Pericardium fibroblast (primary cell): ENCODE measurements at places on chromosomes 16 and 17. TPM values are rescaled to one million over a fixed set of nuclear protein-coding genes. Genes with fewer than 3 reads are reported as not detected.

RRAD gene
- total RNA-seq, result 0.58 and 1.1 TPM in 2 replicates

TSPAN10 gene
- 1.2 and 1.4 TPM in 2 replicates for total RNA-seq

DYNC1LI2 gene
- 41.2 and 53.7 TPM in 2 replicates for total RNA-seq

CHST5 gene
- not detected in 2 replicates for total RNA-seq

TBKBP1 gene
- 13.6 and 16.9 TPM in 2 replicates for total RNA-seq

CLEC10A gene
- total RNA-seq, result not detected in 2 replicates

IKZF3 gene
- total RNA-seq, result not detected in 2 replicates

EPX gene
- total RNA-seq, result not detected in 2 replicates

TP53TG3F gene
- total RNA-seq, result not detected in 2 replicates

CLEC18A gene
- total RNA-seq, result 0.12 TPM in 1 of 2 replicates, not detected in the other

TTLL6 gene
- total RNA-seq, result not detected in 2 replicates

MEAK7 gene
- total RNA-seq, result 12.1 and 19.3 TPM in 2 replicates

AATK gene
- 0.35 TPM in 1 of 2 replicates, not detected in the other for total RNA-seq

CIITA gene
- total RNA-seq, result 0.09 and 0.35 TPM in 2 replicates

HBQ1 gene
- total RNA-seq, result not detected in 2 replicates

MARCHF10 gene
- total RNA-seq, result under 0.01 TPM in 1 of 2 replicates, not detected in the other

CCL4 gene
- not detected in 2 replicates for total RNA-seq

NTN1 gene
- 0.23 and 0.85 TPM in 2 replicates for total RNA-seq

DVL2 gene
- total RNA-seq, result 61.8 and 63.7 TPM in 2 replicates

MRPL10 gene
- 31.0 and 45.8 TPM in 2 replicates for total RNA-seq

EPOP gene
- 4.4 and 6.7 TPM in 2 replicates for total RNA-seq

CACNA1H gene
- 2.6 and 2.8 TPM in 2 replicates for total RNA-seq

QPRT gene
- 76.7 and 105 TPM in 2 replicates for total RNA-seq

CORO1A gene
- total RNA-seq, result 0.43 and 4.2 TPM in 2 replicates

TAC4 gene
- not detected in 2 replicates for total RNA-seq

CCDC92B gene
- not detected in 2 replicates for total RNA-seq

KCNJ12 gene
- 1.5 and 5.1 TPM in 2 replicates for total RNA-seq

MSLN gene
- 1.6 and 2.0 TPM in 2 replicates for total RNA-seq

TP53TG3B gene
- total RNA-seq, result not detected in 2 replicates

FOXL1 gene
- total RNA-seq, result 1.2 and 2.3 TPM in 2 replicates

SPATA22 gene
- total RNA-seq, result 1.0 and 2.7 TPM in 2 replicates

CCDC200 gene
- total RNA-seq, result not detected in 2 replicates

SLC12A3 gene
- not detected in 2 replicates for total RNA-seq

LGALS9B gene
- total RNA-seq, result not detected in 2 replicates

LDHD gene
- 1.4 and 1.5 TPM in 2 replicates for total RNA-seq

ANKRD40CL gene
- not detected in 2 replicates for total RNA-seq
